ENCODE measurements at places on chromosomes 16 and 17. TPM values are rescaled to one million over a fixed set of nuclear protein-coding genes. Genes with fewer than 3 reads are reported as not detected.

Gene CA5A
- total RNA-seq: not detected

Gene KRT14
- total RNA-seq: not detected

Gene SLC13A2
- total RNA-seq: 1.1 TPM

Gene TERB1
- 0.19 TPM for total RNA-seq

Gene GPRC5B
- total RNA-seq: 53.1 TPM

Gene DNAI2
- 0.22 TPM for total RNA-seq

Gene CTRB2
- not detected for total RNA-seq

Measured in kidney (tissue), 22 donors.